ENCODE measurements at places on chromosomes 12 and 14.

- no peak for DNase-seq
These were observed 70.3 kb downstream of the ACTN1 start for GRCh38 chr14:68908803-68909202.

DNA sequence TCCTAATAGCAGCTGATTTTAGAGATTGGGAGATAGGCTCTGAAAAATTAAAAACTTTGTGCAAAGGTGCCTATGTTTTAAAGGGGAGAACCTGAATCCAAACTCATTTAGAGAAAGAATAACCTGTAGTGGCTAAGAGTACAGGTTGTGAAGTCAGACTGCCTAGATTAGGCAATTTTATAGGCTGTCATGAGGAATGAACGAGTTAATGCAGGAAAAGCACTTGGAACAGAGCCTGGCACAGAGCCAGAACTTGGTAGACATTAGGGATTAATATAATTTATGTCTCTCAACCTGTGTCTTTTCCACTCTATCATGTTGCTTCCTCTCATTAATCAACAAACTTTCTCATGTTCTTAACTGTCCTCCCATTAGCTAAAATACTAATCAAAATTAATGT, 98.1 kb downstream of the WIF1 start:
- DNase-seq: no peak

DNA sequence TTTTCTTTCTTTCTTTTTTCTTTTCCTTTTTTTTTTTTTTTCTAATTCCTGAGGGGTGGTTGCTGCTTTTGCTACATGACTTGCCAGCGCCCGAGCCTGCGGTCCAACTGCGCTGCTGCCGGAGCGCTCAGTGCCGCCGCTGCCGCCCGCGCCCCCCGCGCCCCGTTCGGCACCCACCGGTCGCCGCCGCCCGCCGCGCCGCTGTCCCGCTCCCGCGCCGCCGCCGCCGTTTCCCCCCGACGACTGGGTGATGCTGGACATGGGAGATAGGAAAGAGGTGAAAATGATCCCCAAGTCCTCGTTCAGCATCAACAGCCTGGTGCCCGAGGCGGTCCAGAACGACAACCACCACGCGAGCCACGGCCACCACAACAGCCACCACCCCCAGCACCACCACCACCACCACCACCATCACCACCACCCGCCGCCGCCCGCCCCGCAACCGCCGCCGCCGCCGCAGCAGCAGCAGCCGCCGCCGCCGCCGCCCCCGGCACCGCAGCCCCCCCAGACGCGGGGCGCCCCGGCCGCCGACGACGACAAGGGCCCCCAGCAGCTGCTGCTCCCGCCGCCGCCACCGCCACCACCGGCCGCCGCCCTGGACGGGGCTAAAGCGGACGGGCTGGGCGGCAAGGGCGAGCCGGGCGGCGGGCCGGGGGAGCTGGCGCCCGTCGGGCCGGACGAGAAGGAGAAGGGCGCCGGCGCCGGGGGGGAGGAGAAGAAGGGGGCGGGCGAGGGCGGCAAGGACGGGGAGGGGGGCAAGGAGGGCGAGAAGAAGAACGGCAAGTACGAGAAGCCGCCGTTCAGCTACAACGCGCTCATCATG, 654 bp downstream of the FOXG1 start:
- no peak for DNase-seq

- no peak for DNase-seq
These were observed 76.2 kb downstream of the KIF26A start for GRCh38 chr14:104214431-104215218.

DNA sequence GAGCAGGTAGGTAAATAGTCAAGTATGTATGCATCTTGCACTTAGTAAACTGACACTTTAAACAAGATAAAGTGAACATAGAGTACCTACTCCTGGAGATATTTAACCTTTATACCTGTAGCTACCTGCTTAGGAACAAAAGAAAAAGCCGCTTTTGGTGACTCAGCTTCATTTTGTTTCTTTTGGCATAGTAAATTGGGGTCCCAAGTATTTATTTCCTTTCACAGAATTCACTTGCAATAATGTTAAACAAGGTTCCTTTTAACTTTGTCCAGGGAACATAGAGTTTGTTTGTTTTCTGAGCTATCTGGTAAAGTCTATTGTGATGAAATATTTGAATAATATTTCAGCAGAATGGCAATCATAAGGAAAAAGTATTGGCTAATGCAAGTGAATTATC, 20.0 kb downstream of the SLCO1B3 start:
- DNase-seq: no peak

GRCh38 chr12:110641521-110641920, 27.6 kb downstream of the TCTN1 start:
- DNase-seq: no peak

DNA sequence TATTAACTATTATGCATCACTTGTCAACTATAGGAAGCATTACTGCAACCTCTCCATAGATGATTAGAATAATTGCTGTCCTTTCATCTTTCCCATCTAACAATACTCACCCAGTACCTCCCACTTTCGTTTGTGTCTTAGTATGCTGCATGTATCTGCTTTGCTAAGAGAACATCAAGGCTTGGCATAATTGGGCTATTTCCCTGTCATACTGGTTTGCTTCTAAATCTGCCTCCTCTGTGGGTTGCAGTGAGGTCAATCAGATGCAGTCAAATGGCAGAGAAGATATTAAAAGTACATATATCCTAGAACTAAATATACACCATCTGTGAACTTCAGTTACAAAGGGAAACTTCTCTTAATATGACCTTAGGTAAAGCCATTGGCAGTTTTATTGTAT, 710.8 kb downstream of the DIO2 start:
- DNase-seq: no peak

DNA sequence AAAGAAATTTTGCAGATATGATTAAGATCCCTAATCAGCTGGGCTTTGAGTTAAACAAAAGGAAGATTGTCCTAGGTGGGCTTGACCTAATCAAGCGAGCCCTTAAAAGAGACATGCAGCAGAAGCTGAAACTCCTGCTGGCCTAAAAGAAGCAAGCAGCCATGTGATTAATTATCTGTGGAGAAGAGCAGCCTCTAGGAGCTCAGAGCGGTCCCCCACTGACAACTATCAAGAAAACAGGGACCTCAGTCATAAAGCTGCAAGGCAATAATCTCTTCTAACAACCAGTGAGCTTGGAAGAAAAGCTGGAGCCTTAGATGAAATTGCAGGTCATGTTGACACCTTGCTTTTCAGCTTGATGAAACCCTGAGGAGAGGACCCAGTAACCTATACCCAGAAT, 288.9 kb upstream of the CLEC14A start:
- DNase-seq: no peak

- DNase-seq: no peak
These were observed 14.4 kb downstream of the PLEKHG7 start for GRCh38 chr12:92717202-92717601.

DNA sequence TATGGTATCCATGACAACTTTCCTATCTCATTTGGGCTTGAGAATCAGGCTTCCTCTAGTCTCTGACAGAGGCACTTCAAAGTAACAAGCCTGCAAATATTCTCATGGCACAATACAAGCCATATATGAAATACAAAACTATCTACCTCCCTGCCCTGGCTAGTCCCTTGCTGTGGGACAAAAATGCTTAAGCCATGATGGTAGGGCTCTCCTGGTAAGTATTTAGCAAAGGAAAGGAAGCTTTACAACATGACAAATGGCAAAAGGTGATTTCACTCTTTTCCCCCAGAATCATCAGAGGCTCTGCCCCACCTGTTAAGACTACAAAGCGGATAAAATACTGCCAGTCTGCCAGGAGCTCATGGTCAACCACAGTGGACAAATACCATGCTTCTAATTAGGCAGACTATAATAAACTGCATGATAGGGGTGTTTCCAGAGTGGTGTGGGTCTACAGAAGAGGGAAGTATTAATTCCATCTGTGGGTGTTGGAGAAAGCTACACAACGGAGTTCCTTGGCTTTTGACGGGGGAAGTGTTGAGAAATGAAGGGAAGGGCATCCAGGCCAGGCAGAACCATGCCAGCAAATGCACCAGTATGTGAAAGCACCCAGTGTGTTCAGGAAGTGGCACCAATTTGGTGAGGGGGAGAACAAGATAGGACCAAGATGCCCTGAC, 92.9 kb downstream of the SPTSSA start:
- DNase-seq: no peak

- no peak for DNase-seq
These were observed 16.1 kb upstream of the KRT80 start for GRCh38 chr12:52207895-52208294.

- no peak for DNase-seq
These were observed 30.2 kb upstream of the NAV3 start for GRCh38 chr12:77800501-77800900.

DNA sequence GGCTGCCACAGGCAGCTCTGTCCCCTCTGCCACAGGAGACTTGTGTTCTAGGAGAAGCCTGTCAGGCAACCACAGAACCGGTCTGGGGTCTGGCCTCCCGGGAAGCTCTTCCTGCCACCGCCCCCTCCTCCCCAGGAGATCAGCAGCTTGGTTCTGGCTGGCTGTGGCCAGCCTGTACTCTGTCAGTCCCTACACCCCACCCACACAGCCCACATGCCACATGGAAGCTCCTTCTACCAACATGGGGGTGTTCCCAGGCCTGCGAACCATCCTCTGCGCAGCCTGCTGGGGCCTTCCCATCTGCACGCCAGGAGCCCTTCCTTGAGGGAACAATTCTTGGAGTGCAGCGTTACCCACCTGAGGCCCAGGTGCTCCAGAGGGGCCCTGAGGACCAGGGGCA, 16.8 kb downstream of the TMEM106C start:
- no peak for DNase-seq

GRCh38 chr12:12333407-12334366, 16.4 kb downstream of the MANSC1 start:
- no peak for DNase-seq

DNA sequence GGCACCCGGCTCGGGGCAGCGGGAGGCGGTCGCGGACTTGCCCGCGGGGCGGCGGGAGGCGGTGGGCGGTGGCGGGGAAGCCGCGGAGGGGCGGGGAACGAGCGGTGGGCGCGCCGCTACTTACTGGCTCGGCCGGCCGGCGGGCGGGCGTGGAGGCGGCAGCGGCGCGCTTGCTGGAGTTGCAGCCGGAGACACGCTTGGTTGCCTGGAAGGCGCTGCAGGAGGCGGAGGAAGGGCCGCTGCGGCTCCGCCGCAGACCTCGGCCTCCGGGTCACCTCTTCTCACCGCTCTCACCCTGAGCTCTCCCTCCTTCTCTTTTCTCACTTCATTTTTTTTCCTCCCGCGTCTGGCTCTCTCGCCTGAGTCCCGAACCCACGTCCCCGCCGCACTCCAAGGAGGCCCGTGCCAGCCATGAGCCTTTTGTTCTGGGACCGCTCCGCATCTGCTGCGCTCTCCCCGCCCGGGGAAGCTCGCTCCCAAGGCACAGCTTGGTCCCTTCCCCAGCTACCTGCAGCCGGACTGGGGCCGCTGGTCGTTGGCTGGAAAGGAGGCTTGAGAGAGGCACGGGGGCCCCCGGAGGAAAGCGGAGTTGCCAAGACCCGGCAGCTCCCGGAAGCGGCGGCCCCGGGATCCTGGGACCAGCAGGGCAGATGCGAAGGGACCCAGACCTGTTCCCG, 592 bp upstream of the KCNK10 start:
- DNase-seq: no peak

DNA sequence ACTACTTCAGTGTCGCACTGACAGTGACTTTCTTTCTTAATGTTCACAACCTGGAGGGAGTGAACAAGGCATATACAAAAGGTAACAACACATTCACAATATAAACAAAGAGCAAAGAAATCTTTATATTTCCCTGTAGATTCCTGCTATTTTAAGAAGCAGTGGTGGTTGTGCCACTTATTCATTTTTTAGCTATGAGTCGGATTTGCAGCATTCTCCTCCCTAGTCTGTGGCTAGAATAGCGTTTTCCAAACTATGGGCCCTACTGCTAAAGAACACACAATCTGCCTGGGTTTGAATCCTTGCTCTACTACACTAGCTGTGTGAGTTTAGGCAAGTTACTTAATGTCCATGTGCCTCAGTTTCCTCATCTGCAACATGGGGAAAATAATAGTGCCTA, 18.6 kb upstream of the MDM1 start:
- no peak for DNase-seq

DNA sequence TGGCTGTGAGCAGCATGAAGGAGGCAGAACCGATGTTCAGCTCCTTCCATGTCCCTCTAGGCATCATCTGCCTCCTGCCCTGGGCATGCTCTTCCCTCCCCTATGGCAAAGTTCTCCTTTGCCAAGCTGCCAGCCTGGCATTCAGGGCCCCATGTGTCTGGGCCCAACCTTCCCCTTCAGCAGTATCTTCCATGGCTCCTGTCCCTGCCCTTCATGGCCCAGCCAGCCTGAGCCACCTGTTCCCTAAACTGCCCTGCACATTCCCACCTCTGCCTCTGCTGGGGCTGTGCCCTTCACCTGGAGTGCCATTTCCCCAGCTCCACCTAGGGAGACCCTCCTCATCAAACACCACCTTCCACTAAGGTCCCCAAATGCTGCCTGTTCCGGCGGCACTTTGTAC, 74.0 kb upstream of the TCL1A start:
- no peak for DNase-seq

DNA sequence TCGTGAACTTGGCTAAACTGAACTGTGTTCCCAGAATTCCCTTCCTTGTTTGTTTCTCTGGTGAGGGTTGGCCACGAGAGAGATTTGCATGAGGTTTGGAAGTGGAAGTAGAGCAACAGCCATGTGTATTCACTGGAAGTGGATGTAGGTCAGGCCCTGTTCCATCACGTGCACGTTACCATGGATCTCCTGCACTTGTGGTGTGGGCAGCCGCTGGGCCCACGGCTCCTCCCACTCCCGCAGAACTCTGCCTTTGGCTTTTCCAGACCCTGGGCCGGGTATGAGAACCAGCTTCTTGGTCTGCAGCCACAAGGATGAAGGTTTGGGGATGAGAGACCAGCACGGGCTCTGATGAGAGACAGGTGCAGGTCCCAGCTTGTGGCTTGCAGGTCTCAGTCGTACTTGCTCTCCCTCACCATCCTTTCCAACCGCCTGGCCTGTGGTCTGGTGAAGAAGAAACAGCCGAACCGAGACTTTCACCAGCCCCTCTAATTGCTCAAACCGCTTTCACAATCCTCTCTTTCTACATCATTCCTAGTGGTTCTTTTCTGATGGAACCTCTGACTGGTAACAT, 94.9 kb downstream of the DUSP16 start:
- peak; percentile 83 for DNase-seq

DNA sequence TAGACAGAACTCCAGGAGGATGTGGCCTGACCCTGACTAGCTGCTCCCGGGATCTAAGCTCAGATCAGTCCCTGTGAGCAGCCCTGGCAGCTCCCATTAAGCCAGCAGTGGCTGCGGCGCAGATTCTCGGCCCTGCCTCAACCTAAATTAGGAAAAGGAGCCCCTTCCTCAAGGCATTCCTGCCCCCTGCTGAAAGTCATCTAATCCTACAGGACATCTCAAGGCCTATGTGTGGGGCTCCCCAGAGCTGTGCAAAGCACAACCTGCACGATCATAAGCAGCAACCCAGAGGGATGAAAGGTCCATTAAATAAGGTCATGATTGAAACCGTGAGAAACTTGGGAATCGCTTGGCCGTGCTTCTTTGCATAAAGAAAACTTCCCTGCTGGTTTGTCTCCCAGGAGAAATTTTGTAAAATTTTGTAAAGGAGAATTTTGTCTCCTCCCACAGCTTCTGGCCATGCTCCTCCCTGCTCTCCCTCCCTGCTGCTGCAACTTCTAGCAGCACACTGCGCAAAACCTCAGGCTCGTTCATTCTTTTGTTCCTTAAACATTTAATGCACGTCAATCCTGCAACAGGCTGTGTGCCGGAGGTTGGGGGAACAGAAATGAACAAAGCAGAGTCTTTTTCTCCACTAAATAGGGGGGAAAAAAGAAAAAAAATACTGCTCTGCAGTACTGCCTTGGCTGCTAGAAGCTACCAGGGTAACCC, 96.6 kb upstream of the SLC35F4 start:
- DNase-seq: no peak
